ENCODE measurements at places on chromosomes 11 and 22.

DNA sequence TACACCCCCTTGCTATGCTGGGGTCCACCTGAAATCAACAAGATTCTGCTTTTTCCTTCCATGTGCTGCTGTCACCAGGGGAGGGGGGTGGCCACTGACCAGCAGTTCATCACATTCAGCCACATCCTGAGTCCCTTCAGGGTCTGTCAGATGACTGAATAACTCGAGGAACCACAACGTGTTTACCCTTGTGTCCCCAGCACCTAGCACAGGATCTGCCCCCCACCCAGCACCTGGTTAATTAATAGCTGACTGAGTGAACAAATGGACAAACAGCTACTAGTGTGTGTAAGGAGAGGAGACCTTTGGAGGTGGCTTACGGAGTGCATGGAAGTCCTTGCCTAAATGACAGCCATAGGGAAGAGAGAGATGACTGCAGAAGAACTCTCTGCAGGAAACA is 119.5 kb upstream of the NCAM1 start:
- DNase-seq = no peak

- DNase-seq = no peak
Observed at GRCh38 chr22:19412478-19412877, 19.1 kb downstream of the HIRA start.

- no peak for DNase-seq
Observed at GRCh38 chr11:2443881-2444820, at the start of gene TRPM5. TSS of gene TRPM5 (minus strand) at chr11:2444514. CDS start at chr11:2423036, 21,478 bp downstream.

DNA sequence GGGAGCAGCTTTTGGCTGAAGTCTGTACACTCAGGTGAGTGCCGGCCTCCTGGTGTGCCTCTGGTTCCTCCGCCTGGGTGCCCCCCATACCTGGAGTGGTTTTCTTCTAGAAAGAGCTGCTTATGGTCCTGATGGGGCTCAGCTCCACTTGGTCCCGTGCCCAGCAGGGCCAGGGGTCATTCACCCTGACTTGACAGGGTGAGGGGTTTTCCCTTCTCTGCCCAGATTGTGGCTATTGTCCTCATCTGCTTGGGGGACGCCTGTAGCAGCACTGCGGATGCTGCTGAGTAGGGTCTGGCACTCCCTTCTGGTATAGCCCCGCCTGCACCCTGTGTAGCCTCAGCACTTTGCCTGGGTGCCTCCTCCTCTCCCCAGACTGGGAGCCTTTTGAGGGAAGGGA is 8.2 kb downstream of the OMP start:
- DNase-seq = no peak

Measured in fibroblast of mammary gland (primary cell).